ENCODE measurements at places on chromosomes 4 and X.
A peak's percentile ranks its signal among the peaks of the same experiment; 100 is the strongest.

- DNase-seq: no peak
These were observed 4.0 kb downstream of the TXK start for GRCh38 chr4:48130100-48130499.

DNA sequence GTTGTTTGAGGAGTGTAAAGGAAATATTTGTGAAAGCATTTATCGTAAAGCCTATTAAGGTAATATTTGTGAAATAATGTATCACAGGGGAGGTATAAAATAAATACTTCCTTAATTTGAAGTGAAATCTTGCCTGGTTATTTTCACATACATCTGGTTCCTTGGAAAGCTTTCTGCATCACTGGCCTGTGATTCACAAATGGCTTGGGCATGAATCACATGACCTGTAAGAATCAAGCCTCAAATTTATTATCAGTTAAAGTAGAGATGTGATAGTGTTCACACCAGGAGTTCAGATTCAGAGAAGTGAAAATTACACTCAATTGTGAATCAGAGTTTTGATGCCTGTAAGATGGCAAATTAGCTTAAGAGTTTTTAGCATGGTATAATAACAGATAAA is 1911.4 kb downstream of the STIM2 start:
- no peak for DNase-seq

GRCh38 chr4:88015659-88016295 is 8.3 kb downstream of the PKD2 start:
- DNase-seq: no peak

DNA sequence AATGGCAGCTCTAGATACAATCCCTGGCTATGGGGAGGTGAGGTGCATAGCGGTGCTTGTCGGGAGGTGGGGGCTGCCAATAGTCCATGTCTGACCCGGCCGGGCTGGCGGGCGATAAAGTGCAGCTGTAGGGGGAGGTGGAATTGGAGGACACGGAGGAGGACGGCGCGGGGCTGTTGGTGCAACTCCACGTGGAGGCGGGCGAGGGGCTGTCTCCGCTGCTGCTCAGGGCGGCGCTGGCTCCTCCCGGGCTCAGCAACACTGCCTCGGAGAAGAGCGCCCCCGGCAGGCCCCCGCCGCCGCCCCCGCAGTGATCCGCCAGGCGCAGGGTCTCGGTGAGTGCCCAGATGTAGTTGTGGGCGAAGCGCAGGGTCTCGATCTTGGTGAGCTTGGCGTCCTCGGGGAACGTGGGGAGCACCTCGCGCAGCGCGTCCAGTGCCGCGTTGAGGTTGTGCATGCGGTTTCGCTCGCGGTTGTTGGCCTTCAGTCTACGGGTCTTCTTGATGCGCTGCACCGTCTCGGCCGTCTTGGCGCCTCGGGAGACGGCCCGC is 1.3 kb downstream of the NEUROG2 start:
- DNase-seq: no peak

- no peak for DNase-seq
These were observed 650.8 kb downstream of the PCDH7 start for GRCh38 chr4:31370866-31371465.

- no peak for DNase-seq
These were observed 39.1 kb upstream of the LONRF3 start for GRCh38 chrX:118935352-118935751.

DNA sequence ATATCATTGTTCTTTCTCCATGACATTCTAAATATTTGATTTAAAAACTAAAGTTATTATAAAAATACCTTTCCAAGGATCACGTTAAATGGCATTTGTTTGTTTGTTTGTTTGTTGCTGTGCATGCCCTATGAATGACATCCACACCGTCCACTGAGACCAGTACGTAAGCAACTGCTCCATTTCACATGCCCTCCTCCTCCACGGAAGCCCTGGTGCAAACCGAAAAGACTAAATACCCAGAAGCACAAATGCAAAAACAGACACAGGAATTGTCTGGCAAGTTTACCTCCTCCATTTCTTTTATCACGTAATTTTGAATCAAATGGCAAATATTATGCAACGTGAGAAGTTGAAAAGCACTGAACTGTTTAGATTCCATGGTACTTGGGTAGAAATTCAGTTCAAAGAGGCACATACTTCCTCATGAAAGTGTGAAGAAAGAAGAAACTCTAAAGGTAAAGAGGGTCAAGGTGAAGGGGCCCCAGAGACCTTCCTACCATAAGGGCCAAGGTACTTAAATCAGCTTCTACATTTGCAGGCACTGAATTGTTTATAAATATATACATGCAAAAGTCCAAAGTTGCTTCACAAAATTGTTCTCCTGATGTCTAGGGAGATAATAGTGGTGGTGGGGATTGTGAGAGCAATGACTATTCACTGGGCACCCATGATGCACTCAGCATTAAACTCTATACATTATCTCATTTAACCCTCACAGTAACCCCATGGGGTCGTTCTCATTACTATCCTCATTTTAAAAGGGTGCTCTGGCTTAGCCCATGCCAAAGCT is 23.4 kb downstream of the IRF2 start:
- no peak for DNase-seq

GRCh38 chr4:1578251-1578773 is 105.8 kb downstream of the FAM53A start:
- no peak for DNase-seq

DNA sequence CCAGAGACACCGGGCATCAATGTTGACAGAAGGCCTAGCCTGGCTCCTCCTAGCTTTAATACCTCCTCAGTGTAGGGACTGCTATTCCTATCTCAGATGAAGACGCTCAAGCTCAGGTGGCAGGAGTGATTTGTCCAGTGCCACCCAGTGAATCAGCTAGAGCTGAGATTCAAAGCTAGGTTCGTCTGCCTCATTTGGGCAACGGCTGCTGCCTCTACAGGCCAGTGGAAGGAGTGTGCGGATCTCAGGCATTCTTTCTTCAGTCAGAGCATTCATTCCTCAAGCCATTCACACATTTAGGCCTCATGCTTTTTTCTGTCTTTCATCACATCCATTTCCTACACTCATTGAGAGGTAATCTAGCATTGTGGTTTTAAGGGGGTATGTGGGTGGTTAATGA is 7.3 kb downstream of the TSR2 start:
- no peak for DNase-seq

GRCh38 chr4:139987502-139987850 is 166.5 kb downstream of the MAML3 start:
- no peak for DNase-seq

GRCh38 chr4:77358315-77358928 is 201.4 kb downstream of the CCNG2 start:
- DNase-seq: no peak

- no peak for DNase-seq
These were observed 9.1 kb upstream of the CSN2 start for GRCh38 chr4:69974631-69975030.

- no peak for DNase-seq
These were observed 41.0 kb downstream of the PDK3 start for GRCh38 chrX:24506082-24506481.

DNA sequence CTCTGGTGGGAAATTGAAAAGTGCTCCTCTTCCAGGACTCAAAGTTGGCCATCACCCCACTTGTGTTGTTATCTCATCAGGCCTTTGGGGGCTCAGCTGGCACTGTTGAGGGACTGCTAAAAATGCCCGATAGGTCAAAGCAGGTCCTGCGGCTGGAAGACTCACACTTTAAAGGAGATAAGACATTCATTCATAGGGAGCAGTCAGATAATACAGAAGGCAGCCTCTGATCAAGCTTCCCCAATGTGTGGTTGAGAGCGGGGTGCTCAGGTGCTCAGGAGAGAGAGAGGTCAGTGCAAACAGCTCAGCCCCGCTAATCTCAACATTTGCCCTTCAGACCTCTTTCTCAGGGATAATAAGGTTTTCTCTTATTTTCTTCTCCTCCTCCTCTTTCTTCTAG is 70.3 kb downstream of the TMEM154 start:
- DNase-seq: no peak

DNA sequence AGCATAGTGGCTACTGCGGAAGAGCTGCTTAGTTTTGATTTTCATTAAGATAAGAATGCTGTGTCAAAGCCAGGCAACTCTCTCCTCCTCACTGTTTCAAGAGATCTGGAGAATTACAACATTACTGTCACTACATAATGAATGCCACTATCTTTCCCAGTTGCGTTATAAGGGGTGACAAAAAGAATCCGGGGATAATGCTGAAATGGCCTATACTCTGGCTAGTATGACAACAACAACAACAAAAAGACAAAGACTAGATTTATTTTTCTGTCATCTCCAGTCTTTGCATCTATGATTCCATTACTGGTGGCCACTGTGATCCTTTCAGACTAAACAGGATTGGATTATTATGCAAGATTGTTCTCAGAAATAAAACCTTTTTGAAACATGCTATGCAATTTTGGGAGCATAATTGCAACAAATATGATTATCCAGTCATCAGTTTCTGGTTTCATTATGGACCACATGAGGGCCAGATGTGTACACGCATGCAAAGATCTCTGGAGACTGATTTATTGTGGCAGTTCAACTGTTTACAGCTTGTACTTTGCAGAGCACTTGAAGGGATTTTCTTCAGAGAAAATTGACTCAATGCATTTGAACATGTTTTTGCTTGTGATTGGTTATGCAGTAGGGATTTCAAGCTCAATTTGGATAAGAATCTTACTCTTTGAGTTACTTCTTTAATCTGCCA is 31.1 kb upstream of the SPANXB1 start:
- DNase-seq: no peak

DNA sequence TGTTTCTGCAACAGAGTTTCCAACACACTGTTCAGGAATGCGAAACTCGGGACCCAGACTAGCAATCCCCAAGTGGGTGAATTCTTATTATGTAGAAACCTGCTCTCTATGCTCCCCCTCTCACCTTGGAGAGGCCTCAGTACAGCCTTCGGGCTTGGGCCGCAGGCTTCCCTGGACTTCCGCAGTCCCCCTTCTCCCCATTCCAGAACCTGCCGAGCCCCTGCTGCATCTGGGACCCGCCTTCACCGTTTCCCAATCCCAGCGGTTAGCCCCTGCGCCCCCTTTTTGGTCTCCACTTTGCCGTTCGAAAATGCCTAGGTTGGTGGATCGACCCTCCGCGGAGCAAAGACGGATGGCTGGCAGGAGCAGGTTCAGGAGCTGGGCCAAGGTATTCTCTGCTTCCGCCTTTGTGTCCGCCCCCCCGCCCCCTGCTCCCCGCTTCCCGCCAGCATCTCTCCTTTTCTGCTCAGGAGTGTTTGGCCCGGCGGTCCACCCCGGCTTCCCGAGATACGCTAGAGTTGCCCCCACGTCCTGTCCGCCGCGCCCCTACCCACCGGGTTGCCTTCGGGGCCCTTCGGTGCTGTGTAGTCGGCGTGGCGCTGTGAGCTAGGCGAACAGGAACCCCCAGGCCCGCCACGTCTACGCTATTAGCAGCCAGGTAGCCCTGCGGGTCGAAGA is 11.5 kb downstream of the HAND2 start:
- no peak for DNase-seq

GRCh38 chrX:123961268-123962005 is at the start of gene STAG2:
Gene STAG2 (plus strand): TSS chrX:123961706. CDS start chrX:124022628, 60,922 bp downstream.
- DNase-seq: peak; percentile 2

GRCh38 chrX:88560673-88561330 is 186.2 kb upstream of the CPXCR1 start:
- DNase-seq: no peak

GRCh38 chrX:71541210-71542022 is 8.5 kb downstream of the OGT start:
- DNase-seq: no peak

DNA sequence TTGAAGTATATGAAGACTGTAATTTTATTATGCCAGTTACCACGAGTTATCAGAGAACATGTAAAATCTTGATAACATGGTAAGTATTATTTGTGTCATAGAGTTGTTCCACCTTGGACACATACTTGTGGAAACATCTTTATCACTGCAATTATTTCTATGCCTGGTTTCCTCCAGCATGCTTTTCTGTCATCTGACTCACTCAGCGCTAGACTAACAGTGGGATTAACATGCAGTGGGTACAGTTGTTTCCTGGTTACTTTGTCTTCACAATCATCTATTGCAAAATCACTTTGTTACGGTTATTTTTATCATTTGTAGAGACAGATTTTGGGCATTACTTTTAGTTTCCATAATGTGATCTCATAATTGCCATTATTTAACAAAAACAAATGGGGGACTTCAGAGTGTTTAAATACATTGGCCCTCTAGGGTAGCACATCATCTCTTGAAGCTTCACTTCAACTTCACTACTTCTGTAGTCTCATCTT is at the start of gene STATH:
TSS of gene STATH (plus strand) at position 441 of the 491 bp plus-strand sequence. CDS start 2,472 bp downstream, outside the sequence.
- no peak for DNase-seq

GRCh38 chr4:105184316-105184980 is 37.8 kb downstream of the TET2 start:
- no peak for DNase-seq

DNA sequence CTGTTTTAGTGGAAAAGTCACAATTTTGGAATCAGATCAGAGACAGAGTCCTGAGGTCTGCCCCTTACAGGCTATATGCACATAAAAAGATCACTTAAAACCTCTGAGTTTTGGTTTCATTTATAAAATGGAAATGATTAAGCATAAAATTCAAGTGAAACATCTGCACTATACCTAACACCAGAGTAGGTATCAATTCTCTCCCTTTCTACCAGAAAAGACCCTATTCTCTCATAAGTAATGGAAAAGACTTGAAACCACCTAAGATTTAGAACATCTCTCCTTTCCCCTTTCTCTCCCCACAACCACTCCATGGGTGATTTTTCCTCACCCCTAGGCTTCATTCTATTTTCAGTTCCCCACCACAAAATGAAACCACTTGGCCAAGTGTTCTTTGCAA is 907 bp downstream of the LHFPL1 start:
- no peak for DNase-seq

DNA sequence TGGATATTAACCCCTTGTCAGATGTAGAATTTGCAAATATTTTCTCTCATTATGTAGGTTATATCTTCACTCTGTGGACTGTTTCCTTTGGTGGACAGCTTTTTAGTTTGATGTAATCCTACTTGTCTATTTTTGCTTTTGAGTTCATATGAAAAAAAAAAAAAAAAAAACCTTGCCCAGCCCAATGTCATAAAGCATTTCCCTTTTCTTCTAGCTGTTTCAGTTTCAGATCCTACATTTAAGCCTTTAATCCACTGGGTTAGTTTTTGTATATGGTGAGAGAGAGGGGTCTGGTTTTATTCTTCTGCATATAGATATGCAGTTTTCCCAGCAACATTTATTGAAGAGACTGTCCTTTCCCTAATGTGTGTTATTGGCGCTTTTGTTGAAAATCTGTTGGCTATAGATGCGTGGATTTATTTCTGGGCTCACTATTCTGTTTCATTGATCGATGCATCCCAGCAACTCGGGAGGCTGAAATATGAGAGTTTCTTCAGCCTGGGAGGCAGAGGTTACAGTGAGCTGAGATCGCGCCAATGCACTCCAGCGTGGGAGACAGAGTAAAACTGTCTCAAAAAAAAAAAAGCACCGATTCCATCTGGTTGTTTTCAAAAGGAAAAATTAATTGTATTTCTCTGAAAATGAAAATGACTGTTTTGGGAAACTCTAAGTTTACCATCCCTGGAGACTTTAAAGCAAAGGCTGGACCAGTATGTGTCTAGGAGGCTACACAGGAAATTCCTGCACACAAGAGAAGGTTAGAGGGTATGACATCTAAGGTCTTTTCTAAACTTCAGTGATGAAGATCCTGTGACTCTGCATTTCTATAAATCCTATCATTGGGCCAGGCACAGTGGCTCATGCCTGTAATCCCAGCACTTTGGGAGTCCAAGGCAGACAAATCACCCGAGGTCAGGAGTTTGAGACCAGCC is 35.6 kb downstream of the STEEP1 start:
- DNase-seq: no peak
